RWPE2 (cell line): ENCODE measurements at places on chromosomes 7 and 10.

DNA sequence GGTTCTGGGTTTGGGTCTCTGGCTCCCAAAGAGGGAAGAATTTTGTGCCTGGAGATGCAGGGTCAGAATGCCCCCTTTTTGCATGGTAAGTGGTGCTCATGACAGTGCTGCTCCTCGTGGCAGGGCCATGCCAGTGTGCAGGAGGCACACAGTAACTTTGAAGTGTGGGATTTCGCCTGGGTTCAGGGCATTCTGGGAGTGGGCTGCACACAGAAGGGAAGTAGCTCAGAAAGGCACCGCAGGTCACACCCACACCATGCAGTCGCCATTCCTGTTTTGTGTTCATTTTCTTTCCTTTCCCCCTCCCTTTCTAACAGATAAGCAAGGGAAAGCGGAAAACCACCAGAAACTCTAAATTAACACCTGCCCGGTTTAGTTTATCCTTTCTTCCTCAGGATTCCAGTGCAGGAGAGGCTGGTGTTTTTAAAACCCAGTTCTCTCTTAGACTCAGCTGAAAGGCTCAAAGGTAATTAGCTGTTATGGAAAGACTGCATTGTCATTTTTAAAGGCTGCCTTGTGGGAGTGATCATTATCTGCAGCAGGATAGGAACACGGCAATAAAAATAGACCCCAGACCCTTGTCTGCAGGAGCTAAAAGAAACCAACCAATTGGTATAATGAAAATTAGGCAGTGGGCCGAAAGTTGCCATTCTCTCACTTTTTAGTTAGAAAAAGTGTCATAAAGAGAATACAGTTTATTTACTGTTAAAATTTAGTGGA lies 50.2 kb downstream of the EEPD1 start:
- DNase-seq, result no peak
- peaks cover 12% of the 10 kb centered on the region for H3K4me1 ChIP-seq
- H3K4me3 ChIP-seq, result no peak overlapping the region

- no peaks in the 10 kb centered on the region for H3K27me3 ChIP-seq
- H3K36me3 ChIP-seq, result no peaks in the 10 kb centered on the region
- no peaks in the 10 kb centered on the region for H3K4me1 ChIP-seq
- H3K4me3 ChIP-seq, result no peak overlapping the region
These were observed 163.7 kb downstream of the ARL4A start for GRCh38 chr7:12851142-12851541.

DNA sequence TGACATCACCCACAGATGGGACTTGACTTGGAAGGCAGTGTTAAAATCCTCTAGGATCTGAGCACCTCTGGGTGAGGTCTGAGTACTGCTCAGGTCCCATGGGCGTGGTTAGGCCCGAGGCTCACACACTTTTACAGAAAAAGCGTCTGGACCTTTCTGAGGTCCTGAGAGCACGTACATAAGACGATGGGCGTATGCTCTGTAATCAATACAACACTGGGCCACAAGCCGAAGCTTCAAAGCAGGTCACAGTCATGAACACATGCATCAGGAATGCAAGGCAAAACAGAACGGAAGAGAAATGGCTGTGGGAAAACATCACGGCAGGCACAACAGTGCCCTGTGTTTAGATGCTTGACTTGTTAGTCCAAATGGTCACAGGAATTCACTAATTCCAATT lies 112.2 kb downstream of the LARP4B start:
- no peaks in the 10 kb centered on the region for H3K27me3 ChIP-seq
- DNase-seq, result no peak
- H3K27ac ChIP-seq, result no peak overlapping the region
- H3K4me3 ChIP-seq, result no peak overlapping the region
- no peaks in the 10 kb centered on the region for H3K4me1 ChIP-seq

DNA sequence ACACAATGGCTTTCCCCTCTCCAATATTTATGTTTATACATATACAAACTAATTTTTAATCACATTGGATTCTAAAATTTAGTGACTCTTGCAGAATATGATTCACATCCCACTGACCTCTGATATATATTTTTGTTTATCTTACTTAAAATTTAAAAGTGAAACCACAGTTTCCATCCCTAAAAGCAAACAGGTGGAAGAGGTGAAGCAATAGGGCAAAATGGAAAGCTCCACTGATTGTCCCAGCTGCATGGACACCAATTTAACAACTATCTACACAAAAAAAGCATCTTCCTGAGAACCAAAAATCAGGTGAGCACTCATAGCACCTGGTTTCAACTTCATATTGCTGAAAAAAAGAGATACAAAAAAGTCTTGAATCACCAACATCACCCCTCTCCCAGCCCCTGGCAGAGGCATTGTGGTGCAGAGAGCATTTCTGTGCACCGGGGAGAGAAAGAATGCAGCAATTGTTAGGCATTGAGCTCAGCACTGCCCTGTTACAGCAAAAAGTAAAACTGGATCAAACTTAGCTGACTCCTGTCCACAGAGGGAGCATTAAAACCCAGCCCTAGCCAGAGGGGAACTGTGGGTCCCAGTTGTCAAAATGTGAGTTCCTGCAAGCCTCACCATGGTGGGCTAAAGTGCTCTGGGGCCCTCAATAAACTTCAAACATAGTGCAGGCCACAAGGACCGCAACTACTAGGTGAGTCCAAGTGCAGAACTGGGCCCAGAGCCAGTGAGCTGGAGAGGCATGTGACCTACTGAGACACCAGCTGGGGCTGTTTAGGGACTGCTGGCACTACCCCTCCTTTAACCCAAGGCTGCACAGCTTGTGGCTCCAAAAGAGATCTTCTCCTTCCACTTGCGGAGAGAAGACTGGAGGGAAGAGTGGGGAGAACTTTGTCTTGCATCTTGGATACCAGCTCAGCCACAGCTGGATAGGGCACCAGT lies 92.1 kb downstream of the SIRT1 start:
- H3K27ac ChIP-seq, result no peak overlapping the region
- peaks cover 89% of the 10 kb centered on the region for H3K36me3 ChIP-seq
- no peaks in the 10 kb centered on the region for H3K27me3 ChIP-seq
- no peaks in the 10 kb centered on the region for H3K4me1 ChIP-seq
- DNase-seq, result no peak

DNA sequence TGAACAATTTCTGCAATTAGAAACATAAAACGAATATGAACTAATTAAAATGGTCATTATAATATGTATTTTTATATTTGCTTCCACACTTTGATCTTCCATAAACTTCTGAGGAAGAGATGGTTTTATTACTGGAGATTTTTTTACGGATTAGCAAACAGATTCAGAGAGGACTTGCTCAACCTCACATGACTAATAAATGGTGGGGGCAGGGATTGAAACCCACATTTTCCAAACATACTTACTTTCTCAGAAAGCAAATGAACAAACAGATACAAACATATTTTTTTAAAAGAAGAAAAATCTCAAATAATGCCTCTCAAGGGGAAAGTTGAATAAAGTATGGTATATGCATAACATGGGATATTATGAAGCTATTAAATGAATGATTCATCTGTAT lies 18.3 kb downstream of the ANKMY2 start:
- H3K27ac ChIP-seq, result no peak overlapping the region
- no peak overlapping the region for H3K4me3 ChIP-seq
- peaks cover 35% of the 10 kb centered on the region for H3K36me3 ChIP-seq
- H3K4me1 ChIP-seq, result peaks cover 9% of the 10 kb centered on the region
- no peak for DNase-seq

GRCh38 chr10:10807106-10807505 lies 210.6 kb upstream of the CELF2 start:
- H3K36me3 ChIP-seq, result no peaks in the 10 kb centered on the region
- H3K4me1 ChIP-seq, result peaks cover 37% of the 10 kb centered on the region
- H3K27me3 ChIP-seq, result no peaks in the 10 kb centered on the region
- DNase-seq, result no peak

- H3K4me3 ChIP-seq, result no peak overlapping the region
- no peaks in the 10 kb centered on the region for H3K27me3 ChIP-seq
- H3K27ac ChIP-seq, result no peak overlapping the region
- H3K36me3 ChIP-seq, result no peaks in the 10 kb centered on the region
These were observed 44.7 kb upstream of the MXI1 start for GRCh38 chr10:110162741-110163145.

DNA sequence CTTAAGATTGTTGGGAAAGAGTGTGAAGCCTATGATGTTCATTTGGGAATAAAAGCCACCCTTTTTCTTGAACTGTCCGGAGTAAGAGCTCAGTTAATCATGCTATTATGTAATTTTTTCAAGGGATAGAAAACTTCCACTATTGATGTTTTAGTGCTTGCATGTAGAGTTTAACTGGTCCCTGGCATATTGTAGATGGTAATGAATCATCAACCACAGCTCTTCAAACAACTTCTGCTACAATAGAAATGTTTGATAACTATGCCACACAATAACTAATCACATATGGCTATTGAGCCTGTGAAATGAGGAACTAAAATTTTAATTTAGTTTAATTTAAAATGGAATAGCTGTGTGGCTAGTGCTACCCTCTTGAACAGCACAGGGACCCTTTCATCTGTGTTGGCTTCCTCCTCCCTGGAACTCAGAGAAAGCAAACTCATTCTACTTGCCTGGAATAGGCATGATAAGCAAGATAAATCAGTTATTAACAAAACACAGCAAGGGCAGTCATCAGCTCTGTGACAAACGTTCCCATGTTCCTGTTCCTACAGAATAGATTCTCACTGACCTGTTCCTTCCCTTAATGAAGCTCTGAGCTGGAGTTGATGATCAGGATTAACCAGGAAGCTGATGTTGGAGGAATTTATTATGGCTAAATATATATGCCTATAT lies 4.9 kb upstream of the SRI start:
- H3K27ac ChIP-seq, result peak overlapping the region; percentile 6
- no peak for DNase-seq
- H3K27me3 ChIP-seq, result no peaks in the 10 kb centered on the region
- H3K4me3 ChIP-seq, result no peak overlapping the region
- H3K36me3 ChIP-seq, result no peaks in the 10 kb centered on the region
- H3K4me1 ChIP-seq, result peaks cover 27% of the 10 kb centered on the region

- peaks cover under 1% of the 10 kb centered on the region for H3K4me1 ChIP-seq
- no peak overlapping the region for H3K27ac ChIP-seq
- H3K27me3 ChIP-seq, result no peaks in the 10 kb centered on the region
- DNase-seq, result no peak
These were observed 338.2 kb upstream of the PRKCQ start for GRCh38 chr10:6918305-6918704.

DNA sequence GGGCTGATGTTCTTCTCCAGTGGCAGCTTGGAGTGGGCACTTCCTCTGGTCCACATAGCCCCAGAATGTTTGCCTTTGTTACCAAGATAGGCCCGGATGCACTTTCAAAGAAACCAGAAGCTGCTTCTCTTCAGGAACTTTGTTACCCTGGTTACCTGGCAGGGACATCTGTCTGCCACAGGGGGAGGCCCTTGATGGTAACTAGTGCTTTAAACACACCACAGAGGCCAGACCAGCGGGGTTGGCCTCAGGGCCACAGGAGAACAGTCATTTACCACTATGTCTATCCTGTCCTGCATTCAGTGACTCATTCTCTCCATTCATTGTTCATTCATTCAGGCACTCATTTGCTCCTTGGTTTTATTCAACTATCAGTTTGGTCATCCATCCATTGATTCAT lies 11.9 kb upstream of the PLEKHA1 start:
- no peaks in the 10 kb centered on the region for H3K36me3 ChIP-seq
- no peak for DNase-seq
- peaks cover 19% of the 10 kb centered on the region for H3K4me1 ChIP-seq
- peak overlapping the region; percentile 66 for H3K27ac ChIP-seq

DNA sequence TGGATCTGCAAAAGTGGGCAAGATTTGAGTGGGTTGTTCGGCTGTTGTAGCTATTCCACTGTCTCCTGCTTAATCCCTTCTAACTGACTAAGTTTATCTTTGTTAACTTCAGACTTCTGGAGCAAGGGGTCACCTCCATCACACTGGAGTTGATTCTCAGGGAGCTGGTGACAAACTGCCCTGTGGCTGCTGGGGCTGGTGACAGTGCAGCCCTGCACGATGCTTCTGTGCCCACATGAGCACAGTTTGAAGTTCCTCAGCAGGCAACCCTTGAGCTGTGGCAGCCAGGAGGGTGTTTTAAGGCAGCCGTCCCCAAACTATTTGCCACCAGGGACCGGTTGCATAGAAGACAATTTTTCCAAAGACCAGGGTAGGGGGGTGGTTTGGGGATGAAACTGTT lies 40.5 kb downstream of the ADRB1 start:
- H3K27me3 ChIP-seq, result no peaks in the 10 kb centered on the region
- no peaks in the 10 kb centered on the region for H3K36me3 ChIP-seq
- no peak overlapping the region for H3K4me3 ChIP-seq
- H3K4me1 ChIP-seq, result peaks cover 4% of the 10 kb centered on the region
- H3K27ac ChIP-seq, result no peak overlapping the region

DNA sequence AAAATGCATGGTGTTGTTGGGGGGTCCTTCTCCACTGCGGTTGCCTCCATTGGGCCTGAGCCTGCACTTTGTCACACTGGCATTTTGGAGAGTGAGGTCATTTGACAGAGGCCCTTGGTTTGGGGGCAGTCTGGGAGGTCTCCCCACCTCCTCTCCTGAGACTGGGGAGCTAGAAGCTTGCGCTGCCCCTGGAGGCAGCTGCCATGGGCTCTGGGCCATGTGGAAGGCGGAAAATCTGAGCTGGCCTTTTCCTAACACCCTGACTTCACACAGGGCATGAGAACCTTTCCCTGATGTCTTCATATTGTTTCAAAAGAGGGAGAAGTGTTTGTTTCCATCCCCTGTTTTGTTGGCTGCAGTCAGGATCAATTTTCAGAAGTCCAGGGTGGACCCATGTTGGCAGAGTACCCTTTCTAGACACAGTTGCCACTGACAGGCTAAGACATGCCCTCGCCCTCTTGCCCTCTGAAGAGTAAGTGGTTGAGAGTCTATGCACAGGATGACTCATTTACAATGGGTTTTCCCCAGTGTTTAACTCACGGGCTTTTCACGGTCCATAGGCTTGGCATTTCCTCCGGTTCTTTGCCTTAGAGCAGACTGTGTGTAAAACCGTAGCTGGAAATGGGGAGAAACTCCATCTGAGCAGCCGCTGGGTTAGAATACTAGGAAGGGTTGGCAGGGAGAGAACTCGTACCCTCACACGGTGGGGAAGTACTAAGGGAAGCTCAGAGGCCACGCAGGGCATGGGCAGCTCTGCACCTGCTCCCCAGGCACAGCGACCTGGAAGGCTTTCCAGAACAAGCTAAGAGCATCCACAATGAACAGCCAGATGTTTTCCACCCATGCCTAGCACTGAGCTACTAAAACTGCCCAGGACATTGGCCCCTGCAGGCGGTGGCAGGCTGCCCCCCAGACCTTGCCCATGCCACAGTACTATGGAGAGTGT lies 655.0 kb downstream of the SDK1 start:
- no peaks in the 10 kb centered on the region for H3K36me3 ChIP-seq
- no peak overlapping the region for H3K4me3 ChIP-seq
- peaks cover 5% of the 10 kb centered on the region for H3K4me1 ChIP-seq
- DNase-seq, result no peak

DNA sequence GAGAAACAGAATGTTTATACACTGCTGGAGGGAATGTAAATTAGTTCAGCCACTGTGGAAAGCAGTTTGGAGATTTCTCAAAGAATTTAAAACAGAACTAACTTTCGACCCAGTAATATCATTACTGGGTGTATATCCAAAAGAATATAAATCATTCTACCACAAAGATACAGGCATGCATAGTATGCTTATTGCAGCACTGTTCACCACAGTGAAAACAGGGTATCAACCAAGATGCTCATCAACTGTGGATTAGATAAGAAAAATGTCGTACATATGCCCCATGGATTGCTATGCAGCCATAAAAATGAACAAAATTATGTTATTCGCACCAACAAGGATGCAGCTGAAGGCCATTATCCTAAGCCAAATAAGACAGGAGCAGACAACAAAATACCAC lies 343.1 kb upstream of the KCND2 start:
- DNase-seq, result no peak
- H3K4me1 ChIP-seq, result no peaks in the 10 kb centered on the region
- no peaks in the 10 kb centered on the region for H3K36me3 ChIP-seq
- peaks cover 6% of the 10 kb centered on the region for H3K27me3 ChIP-seq
- no peak overlapping the region for H3K4me3 ChIP-seq

- DNase-seq, result no peak
- H3K36me3 ChIP-seq, result no peaks in the 10 kb centered on the region
- no peak overlapping the region for H3K4me3 ChIP-seq
- H3K27ac ChIP-seq, result no peak overlapping the region
These were observed 15.6 kb downstream of the CPED1 start for GRCh38 chr7:121003986-121004685.
